ENCODE measurements at places on chromosomes 11 and 22.

GRCh38 chr11:10030122-10030490 lies 263.9 kb downstream of the SBF2 start:
- DNase-seq, result no peak

- DNase-seq, result peak; percentile 11
Observed at GRCh38 chr11:75925785-75926164, 110.8 kb downstream of the UVRAG start.

GRCh38 chr11:90594658-90595057 lies 371.8 kb upstream of the CHORDC1 start:
- peak; percentile 29 for DNase-seq

GRCh38 chr11:112760396-112761059 lies 200.7 kb upstream of the NCAM1 start:
- no peak for DNase-seq

DNA sequence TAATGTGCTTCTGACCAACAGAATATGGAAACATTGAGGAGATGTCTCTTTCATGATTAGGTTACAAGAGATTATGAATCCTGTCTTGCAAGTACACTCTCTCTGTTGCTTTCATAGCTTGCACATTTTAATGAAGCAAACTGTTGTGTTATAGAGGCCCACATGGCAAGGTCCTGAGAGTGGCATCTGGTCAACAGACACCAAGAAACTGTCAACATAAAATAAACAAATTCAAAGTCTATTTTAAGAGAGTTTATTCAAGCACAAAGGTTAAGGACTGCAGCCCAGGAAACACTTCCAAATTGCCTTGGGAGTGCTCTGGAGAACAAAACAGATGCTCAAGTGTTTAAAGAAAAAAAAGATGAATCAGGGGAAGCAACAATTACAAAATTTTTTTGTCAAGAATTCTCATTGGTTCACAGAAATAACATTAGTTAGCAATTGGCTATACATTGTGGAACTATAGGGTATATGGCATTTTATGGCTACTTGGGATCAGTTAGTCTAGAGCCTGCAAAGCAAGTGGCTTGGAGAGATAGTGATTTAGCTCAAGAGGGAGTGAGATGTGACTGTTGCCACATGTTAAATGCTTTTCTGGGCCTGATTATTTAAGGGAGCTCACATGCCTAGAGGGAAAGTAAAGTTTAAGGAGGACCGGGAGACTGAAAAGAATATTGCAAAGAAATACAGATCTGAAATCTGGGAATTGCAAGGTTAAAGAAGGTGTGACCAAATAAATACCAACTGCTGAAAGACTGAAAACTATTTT lies 54.6 kb downstream of the CTSC start:
- DNase-seq, result no peak

DNA sequence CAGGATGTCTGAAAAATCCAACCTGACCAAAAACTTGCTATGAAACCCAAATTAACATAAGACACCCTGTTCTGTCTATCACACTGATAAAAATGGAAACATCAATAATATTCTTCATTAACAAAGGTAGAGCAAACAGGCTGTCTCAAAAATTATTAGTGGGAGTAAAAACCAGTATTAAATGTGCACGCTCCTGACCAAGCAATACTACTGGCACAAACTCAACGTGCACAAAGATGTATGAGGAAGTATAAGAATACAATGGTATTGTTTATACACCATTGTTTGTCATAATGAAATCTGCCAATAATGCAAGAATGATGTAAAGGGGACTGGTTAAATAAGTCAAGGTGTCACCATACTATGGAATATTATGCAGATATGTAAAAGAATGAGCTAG lies 288.5 kb downstream of the MN1 start:
- no peak for DNase-seq

DNA sequence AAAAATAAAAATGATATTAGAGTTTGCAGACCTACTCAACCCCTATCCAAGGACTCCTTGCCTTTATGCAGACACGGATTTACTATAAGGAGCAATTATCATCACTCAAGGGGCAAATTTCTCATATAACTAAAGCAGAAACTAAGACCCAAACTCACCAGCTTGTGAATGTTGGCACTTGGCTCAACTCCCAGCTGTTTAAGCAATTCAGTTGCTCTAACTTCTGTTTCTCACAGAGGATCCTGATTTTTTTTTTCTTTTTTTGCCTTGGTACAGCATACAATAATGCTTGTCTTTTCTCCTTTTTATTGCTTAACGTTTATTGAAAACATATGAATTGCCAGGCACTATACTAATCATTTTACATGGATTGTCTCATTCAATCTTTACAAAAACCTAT lies 9.6 kb upstream of the CBLIF start:
- no peak for DNase-seq

GRCh38 chr11:102604875-102605274 lies 20.3 kb downstream of the MMP20 start:
- DNase-seq, result peak; percentile 19

Data from PC-3 (cell line).